ENCODE measurements at places on chromosomes 1 and 21.
A peak's percentile ranks its signal among the peaks of the same experiment; 100 is the strongest.

GRCh38 chr1:195941314-195941713 is 666.9 kb downstream of the KCNT2 start:
- no peak for DNase-seq

DNA sequence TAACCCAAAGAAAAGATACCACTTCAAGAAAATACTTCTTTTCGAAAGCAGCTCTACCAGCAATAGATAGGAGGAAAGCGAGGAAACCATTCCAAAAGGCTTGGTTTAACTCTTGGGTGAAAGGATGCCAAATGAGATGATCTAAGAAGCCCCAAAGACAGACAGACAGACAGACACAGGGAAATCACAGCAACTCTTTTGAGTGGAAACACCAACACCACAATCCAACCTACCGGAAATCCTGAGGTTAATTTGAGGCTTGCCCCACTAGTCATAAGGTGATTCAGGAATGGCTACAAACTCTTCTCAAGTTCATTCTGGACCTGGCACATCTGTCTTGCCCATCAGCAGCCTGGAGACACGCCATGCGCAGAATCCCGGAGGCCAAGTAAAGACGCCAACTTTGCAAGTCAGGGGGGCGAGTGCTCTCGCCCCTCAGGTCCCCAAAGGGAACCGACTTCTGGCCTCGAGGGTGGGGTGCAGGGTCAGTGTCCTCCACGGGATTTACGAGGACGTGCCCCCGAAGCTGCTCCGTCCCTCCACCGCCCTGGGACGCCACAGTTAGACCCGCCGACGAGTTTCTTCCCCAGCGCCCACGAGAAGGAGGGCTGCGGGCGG is 778 bp downstream of the EVI5 start:
- no peak for DNase-seq

DNA sequence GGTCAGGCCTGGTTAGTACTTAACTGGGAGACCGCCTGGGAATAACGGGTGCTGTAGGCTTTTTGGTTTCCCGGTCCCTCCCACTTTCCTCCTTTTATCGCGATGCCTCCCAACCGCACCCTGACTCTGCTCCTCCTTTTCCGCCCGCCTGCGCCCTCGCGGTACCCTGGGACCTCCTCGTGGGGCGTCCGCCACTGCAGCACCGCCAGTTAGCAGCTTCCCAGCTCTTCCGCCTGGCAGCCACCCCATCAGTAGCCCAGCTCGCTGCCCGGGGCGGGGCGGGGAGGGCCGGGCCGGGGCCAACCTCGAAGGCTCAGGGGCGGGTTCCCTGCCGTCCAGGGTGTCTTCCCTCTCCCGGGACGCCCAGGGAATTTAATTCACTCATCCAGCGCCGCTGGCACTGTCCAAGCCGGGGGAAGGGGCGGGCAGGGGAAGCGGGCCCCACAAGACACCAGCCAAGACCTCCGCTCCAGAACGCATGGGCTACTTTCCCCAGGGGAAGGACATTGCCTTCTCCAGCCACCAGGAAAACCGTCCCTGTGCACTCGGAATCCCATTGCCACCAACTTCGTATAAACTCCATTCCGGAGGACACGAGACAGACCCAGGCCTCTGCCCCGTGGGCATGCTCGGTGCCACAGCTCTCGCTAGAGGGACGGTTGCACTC is 2.0 kb upstream of the ZNF678 start:
- no peak for DNase-seq

DNA sequence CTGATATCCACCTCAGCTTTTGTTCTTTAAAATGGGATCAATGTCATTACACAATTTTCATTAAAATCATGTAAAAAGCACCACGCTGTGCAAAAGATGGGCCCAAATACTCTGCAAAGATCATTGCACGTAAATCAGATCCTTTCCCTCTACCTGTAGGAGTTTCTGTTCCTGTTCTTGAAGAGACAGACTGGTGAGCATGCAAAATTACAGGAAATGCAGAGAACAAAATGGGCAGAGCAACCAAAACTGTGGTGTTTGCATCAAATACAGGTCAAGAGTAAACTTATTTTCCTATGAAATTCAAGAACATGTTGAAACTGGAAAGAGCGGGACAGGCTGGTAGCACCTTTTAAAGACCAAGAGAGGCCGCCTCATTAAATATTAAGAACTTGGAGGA is 294.9 kb upstream of the ADGRL2 start:
- no peak for DNase-seq

GRCh38 chr1:106746448-106747085 is 309.9 kb upstream of the PRMT6 start:
- DNase-seq = no peak

DNA sequence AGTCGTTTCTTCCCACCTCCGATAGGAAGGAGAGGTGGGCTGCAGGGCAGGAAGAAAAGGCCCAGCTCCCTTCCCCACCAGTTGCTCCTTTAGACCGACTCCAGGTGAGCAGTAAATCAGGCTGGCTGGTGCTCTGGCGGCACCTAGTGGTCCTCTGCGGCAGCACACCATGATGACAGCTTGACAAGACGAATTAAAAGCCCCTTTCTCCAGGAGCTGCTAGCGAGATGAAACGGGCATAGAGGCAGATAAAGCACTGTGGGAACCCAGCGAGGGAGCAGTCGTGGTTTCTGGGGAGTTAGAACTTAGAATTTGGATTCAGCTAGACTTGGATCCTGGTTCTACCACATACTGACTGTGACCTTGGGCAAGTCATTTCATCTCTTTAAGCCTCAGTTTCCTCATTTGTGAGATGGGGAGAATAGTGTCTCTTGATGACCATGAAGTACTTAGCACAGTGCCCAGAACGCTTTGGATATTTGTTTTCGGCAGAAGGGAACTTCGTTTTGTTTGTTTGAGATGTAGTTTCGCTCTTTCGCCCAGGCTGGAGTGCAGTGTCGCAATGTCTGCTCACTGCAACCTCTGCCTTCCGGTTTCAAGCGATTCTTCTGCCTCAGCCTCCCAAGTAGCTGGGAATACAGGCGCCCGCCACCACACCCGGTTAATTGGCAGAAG is 21.8 kb upstream of the COL9A2 start:
- DNase-seq = peak; percentile 92
